Suprapubic skin (tissue), 4 donors: ENCODE measurements at places on chromosomes 3 and 15.

GRCh38 chr3:27730774-27731659, 8.9 kb upstream of the EOMES start:
- H3K27me3 ChIP-seq: peaks cover 66% of the 10 kb centered on the region
- H3K27ac ChIP-seq: no peak overlapping the region
- no peaks in the 10 kb centered on the region for H3K36me3 ChIP-seq
- peaks cover 33% of the 10 kb centered on the region for H3K4me1 ChIP-seq
- H3K4me3 ChIP-seq: no peak overlapping the region

GRCh38 chr15:51971032-51971374, 575 bp downstream of the LEO1 start:
- H3K36me3 ChIP-seq: no peaks in the 10 kb centered on the region
- H3K27ac ChIP-seq: peak overlapping the region; percentile 92
- no peaks in the 10 kb centered on the region for H3K27me3 ChIP-seq

DNA sequence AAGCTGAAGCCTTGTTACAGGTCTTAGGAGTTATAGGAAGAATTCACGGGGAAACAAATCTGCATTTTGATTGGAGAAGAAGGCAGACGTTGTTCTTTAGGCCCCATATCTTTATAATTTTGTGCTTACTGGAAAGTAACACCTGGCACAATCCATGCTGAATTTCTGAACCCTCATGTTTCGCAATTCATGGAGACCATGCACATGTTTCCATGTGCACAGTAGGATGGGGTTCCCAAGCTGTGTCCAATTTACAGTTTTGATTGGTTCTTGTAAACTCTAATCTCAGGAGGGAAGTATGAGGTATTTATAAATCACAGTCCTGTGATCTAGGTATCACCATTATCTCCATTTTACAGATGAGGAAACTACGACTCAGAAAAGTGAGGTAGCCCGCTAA, 7.8 kb upstream of the SCAANT1 start:
- H3K27ac ChIP-seq: no peak overlapping the region
- H3K27me3 ChIP-seq: no peaks in the 10 kb centered on the region
- no peak overlapping the region for H3K4me3 ChIP-seq
- no peak for DNase-seq
- H3K4me1 ChIP-seq: peaks cover 5% of the 10 kb centered on the region
- peaks cover 37% of the 10 kb centered on the region for H3K36me3 ChIP-seq

DNA sequence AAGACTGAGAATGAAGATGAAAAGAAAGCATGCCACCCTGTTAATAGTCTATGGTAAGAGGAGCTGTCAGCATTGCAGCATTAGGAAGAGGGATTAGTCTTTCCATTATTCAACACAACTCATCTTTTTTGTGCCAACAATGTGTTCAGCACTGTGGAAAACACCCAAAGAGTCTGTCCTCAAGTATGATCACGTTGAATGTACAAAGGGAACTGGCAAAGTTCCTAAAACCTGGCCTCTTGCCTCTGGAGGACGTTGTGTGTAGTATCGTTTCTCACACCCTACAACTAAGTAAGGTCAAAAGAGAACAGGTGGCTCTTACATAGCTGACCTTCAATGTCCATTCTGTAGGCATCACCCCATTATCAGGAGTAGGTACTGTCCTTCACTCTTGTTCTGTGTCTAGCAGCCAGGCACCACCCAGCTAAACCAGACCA, 147.9 kb upstream of the THBS1 start:
- no peaks in the 10 kb centered on the region for H3K27me3 ChIP-seq
- no peak overlapping the region for H3K4me3 ChIP-seq
- no peaks in the 10 kb centered on the region for H3K36me3 ChIP-seq
- peaks cover 27% of the 10 kb centered on the region for H3K4me1 ChIP-seq
